ENCODE measurements at places on chromosomes 2 and 18.

DNA sequence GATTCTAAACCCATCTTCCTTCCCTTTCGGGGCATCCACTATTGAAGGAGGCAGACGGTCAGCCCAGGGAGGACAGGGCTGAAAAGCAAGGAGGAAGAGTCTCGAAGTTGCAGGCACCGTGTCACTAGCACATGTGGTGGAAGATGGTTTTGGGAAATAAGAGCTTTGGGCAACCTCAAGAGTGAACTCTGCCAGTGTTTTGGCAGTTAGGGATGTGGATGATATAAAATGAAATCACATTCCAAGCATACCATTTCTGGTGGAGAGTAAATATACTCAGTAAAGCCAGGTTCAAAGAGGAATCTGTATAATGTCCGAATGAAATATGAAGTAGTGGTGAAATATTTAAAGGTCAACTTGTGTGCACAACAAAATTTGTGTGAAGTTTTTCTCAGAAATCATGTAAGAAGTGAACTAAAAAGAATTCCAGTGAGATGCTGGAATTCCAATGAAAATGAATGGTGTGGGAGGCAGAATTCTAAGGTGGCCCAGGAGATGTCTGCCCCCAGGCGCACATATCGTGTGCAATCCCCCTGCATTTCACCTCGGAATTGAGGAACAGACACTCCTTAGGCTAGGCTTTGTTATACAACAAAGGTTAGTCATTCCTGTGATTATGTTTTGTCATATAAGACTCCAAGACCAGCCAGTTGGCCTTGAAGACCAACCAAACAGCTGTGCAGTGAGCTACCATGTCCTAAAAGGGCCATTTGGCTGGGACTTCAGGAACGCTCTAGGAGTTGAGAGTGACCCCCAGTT, 147.1 kb downstream of the SH3BP4 start:
- no peak for DNase-seq

DNA sequence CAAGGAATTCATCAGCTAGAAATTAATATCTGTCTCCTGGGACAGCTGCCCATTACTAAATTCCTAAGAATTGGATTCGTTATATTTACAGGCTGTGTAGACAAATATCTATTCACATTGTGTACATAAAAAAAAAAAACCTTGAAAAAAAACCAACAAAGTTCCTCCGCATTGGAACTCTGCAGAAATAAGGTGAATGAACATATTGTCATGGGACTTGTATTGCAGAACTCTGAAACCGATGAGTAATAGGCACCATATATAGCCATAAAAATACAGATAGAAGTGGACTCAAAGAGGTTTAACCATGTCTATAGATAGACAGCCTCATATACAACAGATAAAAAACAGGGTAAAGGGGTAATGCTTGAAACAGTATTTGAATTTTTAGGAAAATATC, 909.9 kb upstream of the CHAC2 start:
- DNase-seq: no peak

DNA sequence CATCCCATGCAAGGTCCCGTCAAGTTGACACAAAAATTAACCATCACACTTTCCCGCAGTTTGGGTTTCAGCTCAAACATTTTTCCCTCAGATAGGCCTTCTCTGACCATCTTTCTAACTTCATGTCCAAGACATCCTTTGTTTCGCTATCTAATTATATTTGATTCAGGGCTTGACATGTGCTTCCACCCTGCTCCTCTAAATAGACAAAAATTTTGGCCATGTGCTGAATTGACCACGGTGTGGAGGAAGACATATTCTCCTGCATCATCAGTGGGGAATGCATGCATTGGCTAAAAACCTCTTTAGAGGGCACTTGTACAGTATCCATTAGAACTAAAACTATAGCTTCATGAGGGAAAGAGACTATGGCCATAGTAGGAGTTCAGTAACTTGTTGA, 81.2 kb downstream of the PLCL1 start:
- no peak for DNase-seq

DNA sequence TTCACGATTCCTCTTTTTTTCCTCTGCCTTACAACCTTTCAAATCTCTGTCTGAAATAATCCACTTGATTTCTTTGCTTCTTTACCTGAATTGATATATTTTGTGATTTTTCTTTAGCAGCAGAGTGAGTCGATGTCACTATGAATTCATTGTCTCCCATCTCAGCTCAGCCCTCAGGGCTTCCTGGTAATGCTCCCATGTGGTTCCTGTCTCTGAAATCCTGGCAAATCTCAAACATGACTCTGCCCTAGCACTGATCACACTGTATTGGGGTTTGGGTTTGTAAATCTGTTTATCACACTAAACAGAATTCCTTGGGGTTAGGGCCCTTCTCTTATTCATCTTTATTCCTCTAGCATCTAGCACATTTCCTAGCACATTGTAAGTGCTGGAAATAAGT, 43.0 kb upstream of the MSTN start:
- DNase-seq: no peak

- DNase-seq: no peak
Measured at GRCh38 chr2:7785700-7786099, 868.5 kb downstream of the RNF144A start.

DNA sequence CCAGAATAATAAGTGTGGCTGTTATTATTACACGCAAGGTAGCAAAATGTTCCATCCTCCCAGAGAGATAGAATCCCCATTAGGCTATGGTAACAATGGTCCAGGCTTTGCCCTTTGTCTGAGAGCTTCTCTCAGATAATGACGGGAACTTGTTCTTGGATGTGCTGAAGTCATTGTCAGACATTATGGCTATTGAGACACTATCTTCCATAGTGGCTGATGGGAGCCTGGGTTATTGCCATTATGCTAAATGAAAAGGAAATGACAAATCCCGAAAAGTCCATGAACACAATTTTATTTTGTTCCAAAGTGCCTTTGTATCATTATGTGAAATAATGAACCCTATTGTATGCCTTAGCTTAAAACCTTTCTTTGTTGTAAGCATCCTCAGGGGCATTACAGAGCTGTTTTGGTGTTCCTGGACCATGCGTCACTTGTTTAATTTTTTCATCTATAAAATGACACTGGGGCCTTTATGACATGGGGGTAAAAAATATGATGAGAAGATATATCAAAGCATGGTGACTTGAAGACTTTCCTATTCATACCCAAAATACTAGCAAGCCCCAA, 218.5 kb downstream of the KCNS3 start:
- DNase-seq: no peak

GRCh38 chr2:63984606-63985359, 34.4 kb downstream of the VPS54 start:
- no peak for DNase-seq

- DNase-seq: peak; percentile 26
Measured at GRCh38 chr2:106868275-106868674, 17.7 kb downstream of the ST6GAL2 start.

DNA sequence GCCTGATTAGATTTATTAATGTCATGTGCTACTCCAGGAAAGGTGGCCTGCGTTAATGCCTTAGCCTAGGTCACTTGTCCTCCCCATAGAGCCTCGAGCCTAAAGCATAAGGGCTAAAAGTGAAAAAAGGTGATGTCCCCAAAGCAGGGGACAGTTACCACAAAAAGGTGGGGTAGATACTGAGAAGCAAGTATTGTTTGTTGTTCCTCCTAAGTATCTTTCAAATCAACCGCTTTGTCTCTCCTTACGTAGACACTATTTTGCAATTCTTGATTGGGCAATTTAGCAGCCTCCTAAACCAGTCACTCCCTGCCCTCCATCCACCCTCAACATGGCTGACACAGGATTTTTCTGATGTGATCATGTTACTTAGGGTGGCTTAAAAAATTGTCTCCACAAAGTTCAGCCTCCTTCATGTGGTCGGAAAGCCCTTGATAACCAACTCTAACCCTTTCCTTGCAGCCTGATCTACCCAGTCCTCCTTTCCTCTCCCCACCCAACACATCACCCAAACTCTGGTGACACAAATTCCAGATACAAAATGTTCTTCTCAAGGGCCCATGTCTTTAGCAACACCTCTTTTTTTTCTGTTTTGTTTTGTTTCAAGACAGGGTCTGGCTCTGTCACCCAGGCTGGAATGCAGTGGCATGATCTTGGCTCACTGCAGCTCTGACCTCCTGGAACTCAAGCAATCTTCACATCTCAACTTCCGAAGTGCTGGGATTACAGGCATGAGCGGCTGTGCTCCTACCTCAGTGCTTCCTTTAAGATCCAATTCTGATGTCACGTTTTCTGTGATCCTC, 6.9 kb downstream of the INHA start:
- DNase-seq: no peak

- DNase-seq: no peak
Measured at GRCh38 chr2:74375838-74376237, 4.3 kb downstream of the DCTN1 start.

DNA sequence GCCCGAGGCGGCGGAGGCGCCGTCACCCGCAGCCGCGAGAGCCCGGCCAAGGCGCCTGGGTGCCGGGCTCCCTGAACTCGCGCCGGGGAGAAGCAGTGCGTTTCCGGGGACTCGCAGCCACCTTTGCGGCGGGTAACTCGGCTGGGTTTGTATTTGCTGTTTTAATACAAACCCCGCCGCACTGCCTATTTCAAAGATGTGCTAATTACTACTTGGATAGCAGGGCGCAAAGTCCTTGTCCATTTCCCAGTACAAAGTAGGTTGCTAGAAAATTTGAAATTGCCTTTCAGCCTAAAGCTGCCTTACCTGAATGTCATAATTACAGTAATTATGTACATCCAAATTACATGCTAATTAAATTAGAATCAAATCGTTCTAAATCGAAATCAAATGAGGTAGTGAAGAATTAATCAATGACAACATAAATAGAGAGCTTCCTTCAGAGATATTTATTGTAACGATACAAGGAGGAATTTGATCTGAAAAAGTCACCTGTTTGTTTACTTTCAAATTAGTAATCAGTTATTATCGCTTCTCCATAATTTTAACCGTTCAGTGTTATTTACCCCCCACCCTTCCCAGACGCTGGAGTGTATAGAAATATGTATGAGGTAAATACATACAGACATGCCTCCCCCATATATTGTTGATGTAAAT, 8.1 kb downstream of the SP9 start:
- DNase-seq: peak; percentile 35

GRCh38 chr2:164252568-164253287, 368.6 kb downstream of the GRB14 start:
- DNase-seq: no peak

DNA sequence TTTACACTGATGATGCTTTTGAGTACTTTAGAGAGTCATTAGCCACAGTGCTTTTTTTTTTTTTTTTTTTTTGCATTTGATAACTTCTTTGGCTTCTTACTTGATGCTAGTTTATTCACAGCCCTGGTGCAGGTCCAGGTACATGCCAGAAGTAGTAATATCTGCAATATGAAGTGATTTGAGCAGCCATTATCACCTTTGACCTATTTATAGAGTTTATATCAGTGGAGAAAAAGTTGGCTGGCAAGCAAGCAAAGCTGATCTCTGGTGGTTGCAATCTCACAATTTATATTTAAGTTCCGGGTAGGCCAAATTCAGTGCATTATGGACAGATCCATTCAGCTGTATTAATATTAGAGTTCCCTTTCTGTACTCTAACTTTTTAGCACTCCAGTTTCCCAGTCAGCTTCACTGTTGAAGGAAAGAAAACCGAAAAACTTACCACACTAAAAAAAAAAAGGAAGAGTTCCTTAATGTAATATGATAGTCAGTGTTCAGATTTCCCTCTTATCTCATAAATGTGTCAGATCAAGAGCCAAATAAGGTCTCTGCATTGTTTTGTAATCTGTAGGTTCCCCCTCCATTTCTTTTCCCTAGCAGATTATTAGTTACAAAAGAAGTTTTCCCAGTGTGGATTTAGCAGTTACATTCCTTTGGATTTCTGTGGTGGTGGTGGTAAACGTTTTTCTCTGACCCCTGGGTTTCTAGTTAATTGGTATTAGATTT, 78.6 kb downstream of the HAUS1 start:
- no peak for DNase-seq

DNA sequence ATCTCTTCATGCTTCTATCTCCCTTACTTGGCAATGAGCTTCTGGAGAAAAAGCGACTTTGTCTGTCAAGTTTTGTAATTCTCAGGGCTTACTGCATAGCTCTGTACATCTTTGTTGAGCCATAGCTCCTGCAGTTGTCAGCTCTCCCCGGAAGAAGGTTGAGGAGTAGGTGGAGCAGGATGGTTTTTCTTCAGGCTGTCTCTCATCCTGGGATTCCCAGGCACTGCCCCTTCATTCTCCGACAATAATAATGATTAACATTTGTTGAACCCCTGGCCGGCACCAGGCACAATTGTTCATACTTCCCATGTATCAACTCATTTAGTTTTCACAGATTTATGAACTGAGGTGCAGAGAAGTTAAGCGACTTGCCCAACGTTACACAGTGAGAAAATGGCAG, 23.5 kb upstream of the RHOB start:
- DNase-seq: no peak

GRCh38 chr2:209525331-209525730, 101.5 kb downstream of the MAP2 start:
- peak; percentile 46 for DNase-seq

DNA sequence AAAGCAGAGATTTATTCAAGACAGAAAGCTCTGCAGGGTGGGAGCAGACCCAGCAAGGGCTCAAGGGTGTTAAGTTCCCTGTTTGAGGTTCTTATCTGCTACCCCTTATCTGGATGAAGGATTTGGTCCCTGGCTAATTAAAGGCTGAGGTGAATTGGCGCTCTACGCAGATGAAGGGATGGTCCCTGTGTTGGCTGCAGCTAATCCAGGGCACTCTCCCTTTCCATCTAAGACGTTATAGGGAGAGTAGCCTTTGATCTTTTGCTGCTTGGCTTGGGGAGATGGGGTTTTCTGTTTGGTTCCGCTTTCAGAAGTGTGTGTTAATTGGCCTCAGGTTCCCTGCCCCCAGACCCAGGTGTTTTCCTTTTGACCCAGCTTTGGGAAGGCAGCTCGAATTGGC, 17.0 kb downstream of the FAM228A start:
- no peak for DNase-seq

GRCh38 chr18:12819322-12819721, 64.7 kb downstream of the PTPN2 start:
- no peak for DNase-seq

GRCh38 chr2:108889907-108890306, 99.1 kb downstream of the EDAR start:
- no peak for DNase-seq

- no peak for DNase-seq
Measured at GRCh38 chr2:219076253-219076652, 15.5 kb upstream of the IHH start.

DNA sequence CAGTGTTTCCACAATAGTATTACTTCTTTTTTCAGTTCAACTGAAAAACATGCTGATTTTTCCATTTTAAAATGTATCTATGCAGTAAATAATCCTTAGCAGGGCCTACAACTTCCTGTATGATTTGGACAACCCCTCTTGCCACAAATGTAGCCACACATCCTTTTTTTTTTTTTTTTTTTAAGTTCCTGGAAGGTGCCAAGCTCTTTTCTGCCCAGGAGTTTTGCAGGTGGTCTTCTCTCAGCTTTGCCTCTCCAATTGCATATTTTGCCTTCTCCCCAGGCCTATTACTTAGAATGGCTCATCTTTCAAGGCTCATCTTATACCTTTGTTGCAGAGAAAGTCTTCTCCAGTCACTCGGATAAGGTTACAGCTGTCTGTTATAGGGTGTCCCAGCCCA, 11.6 kb downstream of the KLHL14 start:
- DNase-seq: no peak

Measured in tongue (tissue), 3 donors.